ENCODE measurements at places on chromosomes 11 and 22.

DNA sequence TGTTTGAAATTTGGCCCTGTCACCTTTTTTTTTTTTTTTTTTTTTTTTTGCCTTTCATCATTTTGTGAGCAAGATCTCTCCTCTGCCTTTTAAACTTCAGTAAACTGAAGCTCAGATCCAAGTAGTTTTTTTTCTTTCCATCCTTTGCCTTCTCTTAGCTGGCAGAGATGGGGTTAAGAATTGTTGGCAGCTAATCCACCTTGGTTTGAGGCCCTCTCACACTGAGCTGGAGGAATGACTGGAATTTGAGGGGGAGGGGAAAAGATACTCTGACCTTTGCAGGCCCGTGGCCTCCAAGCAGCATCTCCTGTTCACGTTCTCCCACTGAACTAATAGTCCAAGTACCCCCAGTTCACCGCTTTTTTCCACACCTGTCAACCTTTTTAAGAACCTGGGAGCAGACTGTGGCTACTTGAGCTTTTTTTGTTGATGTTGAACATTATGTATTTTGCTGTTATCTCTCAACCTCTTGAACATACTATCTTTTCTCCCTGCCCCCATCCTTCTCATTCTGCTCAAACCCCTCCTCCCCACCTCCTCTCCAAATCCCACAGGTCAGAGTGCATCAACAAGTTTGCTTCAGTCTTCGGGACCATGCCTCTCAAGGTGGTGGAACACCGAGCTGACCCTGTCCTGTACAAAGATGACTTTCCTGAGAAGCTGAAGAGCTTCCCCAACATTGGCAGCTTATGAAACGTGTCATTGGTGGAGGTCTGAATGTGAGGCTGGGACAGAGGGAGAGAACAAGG, 66.2 kb downstream of the ALX4 start:
- peak; percentile 50 for DNase-seq

DNA sequence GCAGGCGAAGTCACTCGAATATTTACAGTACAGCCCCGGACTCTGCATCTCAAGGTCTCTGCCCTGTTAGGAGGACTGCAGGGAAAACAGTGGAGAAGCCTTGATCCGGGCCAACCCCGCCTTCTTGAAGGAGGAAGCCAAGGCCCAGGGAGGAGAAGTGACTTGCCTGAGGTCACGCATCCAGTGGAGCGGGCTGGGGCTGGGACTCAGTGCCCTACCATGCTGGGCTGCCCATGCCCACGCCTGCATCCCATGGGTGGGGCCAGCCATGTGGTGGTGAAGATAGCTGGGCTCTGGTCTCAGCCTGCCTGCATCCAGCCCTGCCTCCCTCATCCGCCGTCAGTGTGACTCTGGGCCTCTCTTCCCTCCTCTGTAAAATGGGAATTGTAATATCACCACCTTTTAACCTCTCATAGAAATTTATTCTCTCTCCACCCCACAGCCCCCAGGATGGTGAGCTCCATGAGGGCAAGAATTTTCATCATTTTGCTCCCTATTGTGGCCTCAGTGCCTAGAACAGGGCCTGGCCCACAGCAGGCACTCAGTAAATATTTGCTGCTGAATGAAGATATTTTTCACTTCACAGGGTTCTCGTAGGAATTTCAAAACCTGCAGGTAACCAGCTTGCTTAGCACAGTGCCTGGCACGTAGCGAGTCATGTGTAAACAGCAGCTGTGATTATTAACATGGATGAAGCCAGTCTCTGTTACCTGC, 57.3 kb downstream of the OTOG start:
- no peak for DNase-seq

- DNase-seq, result peak; percentile 26
Observed at GRCh38 chr11:44488165-44488965, 77.1 kb upstream of the CD82 start.

DNA sequence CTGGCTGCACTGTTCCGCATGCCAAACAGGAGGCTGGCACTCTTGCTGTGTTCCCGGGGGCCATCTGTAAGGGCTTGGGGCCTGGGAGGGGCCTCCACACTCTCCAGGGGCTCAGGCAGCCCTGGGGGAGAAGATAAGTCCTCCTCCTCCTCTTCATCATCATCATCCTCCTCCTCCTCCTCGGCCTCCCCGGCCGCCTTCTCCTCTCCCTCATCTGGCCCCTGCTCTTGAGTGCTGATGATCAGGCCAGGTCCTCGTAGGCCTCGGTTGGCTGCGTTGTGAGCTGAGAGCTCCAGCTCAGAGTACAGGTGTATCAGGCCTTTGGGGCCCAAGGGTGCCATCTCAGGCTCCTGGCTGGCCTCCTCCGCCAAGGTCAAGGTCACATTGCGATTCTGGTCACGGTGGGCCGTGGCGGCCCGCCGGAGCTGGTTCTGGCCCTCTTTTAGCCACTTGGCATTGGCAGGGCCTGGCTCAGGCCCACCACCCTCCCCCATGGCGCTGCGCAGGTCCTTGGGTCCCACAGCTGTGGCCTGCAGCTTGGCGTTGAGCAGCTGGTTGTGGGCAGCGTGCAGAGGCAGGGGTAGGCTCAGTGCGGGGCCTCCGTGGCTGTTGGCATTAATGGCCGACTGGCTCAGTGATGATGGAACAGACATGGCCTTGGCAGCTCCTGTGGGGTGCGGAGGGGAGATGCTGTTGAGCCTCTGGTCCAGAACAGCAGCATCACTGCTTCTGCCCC, 8.0 kb downstream of the APBB1 start:
- DNase-seq, result no peak

DNA sequence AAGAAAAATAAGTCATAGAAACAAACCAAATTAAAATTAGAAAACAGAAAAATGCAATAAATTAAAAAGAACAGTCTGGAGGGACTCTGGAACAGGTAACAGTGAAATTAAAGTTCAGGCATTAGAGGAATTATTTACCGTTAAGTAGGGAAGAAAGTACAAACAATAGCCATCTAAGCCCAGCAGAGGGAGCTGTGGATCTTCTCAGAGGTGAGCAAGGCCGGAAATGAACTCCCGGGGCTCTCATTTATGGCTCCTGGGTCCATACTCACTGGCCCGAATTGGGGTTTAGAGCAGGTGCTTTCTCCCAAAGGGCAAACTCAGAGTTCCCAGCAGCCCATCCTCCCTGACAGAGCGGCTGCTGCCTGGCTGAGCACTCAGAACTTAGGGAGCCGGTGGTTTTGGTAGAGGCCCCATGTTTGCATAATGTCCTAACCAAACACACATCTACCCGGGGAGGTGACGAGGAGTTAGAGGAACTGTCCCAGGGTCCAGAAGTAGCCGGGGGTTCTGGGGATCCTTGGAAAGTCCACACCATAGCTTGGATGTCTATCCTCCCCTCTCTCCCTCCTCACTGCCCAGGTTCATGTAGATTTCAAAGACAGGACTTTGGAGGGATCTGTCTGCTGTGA, 87.8 kb upstream of the VPREB1 start:
- peak; percentile 50 for DNase-seq

Measured in umbilical cord (tissue), 2 donors.